Mucosa of descending colon (tissue), 3 donors: ENCODE measurements at places on chromosomes 5 and 9. TPM values are rescaled to one million over a fixed set of nuclear protein-coding genes. Genes with fewer than 3 reads are reported as not detected.

DNA sequence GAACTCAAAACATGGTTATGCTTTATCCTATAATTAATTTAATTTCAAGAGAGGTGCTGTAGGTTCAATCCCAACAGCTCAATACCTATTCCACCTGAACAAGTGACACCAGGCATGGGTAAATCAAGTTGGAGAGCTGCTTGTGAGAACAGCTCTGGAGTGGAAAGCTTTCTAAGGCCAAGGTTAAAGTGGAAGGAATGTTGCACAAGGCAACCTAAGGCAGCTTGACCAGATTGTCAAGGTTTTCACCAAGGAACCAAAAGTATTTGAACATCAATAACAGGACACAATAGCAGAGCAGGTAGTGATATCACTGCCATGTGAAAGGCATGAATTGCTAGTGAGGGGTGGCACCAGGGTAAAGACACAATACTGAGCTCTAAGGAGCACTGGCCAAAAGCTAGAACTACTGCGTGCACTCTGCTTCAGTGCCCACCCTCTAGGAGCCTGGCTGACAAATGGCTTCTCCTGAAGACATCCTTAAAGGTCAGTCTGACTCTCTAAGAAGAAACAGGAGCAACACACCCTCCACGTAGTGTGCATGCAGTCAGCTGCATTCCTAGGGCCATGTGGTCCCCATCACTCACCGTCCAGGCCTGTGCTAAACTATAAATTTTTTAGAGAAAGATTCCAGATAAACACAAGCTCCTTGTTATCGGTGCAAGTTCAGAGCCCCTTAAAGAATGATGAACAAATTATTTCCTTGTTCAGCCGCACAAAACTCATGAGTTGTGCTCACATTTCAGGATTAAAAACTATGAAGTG lies 677.7 kb upstream of the KLF4 start:
- no peak for DNase-seq

DNA sequence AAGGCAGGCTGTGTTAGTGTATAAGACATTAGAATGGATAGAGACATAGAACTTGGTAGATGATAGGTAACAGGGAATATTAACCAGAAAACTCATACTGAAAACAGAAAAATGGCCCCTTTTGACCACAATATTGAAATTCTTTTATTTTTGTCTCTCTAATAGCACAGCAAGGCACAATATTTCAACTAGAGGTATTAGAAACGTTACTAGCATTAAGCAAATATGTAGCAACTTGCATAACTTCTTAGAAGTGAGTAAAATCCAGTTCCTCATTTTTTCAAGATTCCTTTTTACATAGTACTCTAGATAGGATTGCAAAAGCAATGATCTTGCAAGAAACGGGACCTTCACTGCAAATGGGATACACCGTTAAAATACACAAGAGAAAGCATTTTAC lies 102.7 kb upstream of the VCAN start:
- no peak for DNase-seq

GRCh38 chr9:113872485-113873143 lies 3.5 kb upstream of the ZNF618 start:
- DNase-seq: no peak

- DNase-seq: no peak
Measured at GRCh38 chr5:135492319-135492626, 40.1 kb upstream of the TIFAB start.

- no peak for DNase-seq
Measured at GRCh38 chr9:4238522-4238921, 61.3 kb downstream of the GLIS3 start.

DNA sequence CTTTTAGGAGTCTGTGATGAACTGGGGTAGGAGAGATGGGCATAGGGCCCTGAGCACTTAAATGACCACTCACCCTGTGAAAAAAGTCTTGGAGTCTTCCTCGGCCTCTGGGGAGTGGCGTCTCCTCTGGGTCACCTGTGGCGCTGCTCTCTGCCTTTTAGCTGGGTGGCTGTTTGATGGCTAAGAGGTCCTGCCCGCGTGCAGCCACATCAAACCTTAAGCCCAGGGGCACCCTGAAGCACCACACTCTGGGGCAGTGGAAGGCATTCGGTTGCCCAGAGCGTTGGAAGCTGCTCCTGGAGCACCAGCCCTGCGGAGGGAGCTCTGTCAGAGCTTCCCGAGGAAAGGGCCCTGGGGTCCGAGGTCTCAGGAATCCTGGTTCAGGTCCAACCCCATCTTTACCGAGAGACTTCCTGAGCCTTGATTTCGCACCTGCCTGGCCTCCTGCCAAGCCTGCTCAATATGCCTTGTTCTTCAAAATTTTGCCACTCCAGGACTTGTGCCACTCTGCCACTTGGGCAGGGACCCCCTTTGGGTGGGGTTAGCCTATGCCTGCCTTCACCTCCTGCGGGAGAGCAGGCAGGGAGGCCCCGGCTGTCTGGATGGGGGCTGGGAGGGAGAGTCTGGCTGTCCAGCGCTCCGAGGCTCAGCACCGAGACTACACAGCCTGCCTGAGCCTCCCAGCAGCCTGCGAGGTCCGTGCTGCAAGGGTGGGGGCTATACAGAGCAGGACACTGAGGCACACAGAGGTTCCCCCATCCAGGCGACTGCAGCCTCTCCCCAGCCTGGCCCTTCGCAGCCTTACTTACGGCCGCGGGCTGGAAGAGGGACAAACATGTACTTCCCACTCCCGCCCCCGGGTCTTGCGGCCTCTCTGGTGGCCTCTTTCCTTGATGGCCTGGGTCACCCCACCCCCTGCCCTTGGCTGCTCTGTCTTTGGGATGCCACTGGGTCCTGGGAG lies 63.4 kb upstream of the RNU6ATAC start:
- DNase-seq: peak; percentile 42

- DNase-seq: no peak
Measured at GRCh38 chr5:82620957-82621600, 342.9 kb upstream of the RPS23 start.

DNA sequence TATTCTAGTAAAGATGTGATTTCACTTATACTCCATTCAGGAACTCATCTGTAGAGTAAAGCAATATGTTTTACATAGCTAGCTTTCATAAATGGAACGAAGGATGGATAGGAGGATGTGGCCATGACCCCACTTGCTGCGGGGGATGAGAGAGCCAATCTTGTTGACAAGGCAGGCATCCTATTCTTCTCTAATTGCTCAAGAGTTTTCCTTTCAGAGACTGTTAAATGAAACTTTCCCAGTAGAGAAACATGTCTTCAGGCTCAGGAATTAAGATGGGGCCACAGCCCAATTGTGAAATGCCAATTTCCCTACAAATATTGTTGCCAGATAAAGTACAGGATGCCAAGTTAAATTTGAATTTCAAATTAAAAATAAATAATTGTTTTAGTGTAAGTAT lies 196.2 kb upstream of the TUT7 start:
- no peak for DNase-seq

- no peak for DNase-seq
Measured at GRCh38 chr5:130546211-130546610, 618.8 kb downstream of the HINT1 start.

SYNPO gene
- 62.9 TPM for total RNA-seq
